ENCODE measurements at places on chromosomes 2 and 18.

- DNase-seq: no peak
These were observed 533.6 kb upstream of the FSHR start for GRCh38 chr2:49687918-49688317.

- DNase-seq: no peak
These were observed 80.7 kb upstream of the RNF152 start for GRCh38 chr18:61973273-61974115.

DNA sequence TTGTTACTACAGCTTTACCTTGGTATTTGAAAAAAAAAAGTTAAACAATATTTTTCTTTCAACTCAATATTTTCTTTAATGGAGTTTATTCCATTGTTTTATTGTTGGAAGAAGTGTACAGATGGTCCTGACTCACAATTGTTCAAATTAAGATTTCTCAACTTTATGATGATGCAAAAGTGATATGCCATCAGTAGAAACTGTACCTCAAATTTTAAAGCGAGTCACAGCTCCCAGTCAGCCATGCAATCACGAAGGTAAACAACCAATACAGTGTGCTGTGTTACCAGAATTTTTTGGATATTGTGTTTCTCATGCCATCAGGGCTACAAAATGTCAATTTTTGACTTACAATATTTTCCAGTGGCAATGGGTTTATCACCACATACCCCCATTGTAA, 54.0 kb upstream of the COL5A2 start:
- no peak for DNase-seq

DNA sequence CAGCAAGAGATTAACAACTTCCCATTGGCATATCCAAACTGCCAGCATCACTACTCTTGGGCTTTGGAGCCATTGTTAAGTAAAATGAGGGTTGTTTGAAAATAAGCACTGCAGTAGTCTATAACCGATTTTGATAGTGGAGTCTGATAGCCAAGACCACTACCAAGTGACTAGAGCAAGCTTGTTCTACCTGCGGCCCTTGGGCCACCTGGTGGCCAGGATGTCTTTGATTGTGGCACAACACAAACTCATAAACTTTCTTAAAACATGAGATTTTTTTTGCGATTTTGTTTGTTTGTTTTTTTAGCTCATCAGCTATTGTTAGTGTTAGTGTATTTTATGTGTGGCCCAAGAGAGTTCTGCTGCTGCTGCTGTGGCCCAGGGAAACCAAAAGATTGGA, 11.0 kb downstream of the UBE2E3 start:
- DNase-seq: no peak

GRCh38 chr2:105384861-105385260, 14.0 kb downstream of the FHL2 start:
- no peak for DNase-seq

- DNase-seq: no peak
These were observed 138.7 kb downstream of the PRKCE start for GRCh38 chr2:45789961-45790723.

DNA sequence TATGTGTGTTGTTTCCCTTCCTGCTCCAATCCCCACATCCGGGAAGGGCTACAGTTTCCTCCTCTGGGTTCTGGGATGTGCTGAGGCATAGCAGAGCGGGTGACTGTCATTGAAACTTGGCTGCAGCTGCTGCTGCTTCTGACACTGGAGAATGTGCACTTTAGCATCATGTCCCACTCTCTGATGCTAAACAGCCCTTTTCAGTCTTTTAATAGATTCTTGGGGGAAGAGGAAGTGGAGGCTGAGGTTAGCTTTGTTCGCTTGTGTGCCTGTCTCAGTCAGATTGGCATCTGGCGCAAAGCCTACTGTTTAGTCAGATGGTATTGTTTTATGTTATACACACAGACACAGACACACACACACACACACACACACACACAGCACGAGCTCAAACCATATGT, 136.5 kb upstream of the RND3 start:
- DNase-seq: no peak

- DNase-seq: no peak
These were observed 1.2 kb downstream of the KCNG2 start for GRCh38 chr18:79798999-79799370.

DNA sequence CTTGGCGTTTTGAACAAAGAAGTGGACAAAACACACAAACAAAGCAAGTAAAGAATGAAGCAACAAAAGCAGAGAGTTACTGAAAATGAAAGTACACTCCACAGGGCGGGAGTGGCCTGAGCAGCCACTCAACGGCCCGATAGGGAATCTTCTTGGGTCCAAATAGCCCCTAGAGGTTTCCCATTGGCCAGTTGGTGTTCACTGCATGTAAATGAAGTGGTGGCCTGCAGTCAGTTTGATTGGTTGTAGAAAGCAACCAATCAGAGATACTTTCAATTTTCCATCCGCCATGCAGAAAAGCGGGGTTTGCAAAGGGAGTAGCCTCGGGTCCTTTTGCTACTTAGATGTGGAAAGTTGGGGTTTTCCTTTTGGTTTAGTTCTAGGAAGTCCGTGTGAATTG, 31.6 kb downstream of the CYBRD1 start:
- DNase-seq: no peak

DNA sequence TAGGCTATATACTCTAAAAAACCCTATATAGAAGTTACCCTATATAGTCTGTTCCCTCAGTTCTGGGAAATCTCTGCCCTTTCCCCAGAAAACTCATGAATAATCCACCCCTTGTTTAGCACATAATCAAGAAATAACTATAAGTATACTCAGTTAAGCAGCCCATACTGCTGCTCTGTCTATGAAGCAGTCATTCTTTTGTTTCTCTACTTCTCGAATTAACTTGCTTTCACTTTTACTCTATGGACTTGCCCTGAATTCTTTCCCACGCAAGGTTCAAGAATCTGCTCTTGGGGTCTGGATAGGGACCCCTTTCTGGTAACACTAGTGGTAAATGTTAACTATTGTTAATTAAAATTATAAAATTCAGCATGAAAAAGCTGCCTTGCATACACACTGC, 17.4 kb upstream of the AP1S3 start:
- no peak for DNase-seq

DNA sequence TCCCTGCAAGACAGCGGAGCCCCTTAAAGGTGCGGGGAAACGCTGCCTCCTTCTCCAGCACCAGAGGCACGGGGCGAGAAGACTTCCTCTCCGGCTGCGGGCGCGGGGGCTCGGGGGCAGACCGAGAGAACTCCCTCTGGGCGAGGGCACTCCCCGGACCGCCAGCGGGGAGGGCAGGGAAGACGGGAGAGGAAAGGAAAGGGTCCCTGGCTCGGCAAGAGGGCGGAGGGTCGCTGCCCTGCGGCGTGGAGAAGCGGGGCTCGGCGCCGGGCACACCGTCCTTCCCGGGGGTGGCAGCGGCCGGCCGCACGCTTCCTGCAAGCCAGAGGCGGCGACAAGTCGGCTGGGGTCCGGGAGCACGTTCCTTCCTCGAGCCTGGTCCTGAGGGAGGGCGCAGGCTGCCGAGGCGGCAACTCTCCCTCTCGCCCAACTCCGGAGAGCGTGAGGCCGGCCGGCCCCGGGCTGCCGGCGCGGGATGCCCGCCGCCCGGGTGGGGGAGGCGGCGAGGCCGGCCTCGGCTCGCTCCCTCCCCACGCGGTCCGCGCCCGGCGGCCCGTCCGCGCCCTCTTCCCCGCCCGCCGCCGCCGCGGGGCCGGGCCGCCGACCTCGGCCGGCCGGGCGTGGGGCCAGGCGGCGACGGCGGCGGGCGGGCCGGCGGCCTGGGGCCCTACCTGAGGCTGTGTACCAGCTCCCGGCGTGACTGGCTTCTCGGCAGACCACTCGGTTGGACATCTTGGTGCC, 1.1 kb downstream of the MEMO1 start:
- peak; percentile 9 for DNase-seq

GRCh38 chr2:75325594-75325993, 126.3 kb upstream of the TACR1 start:
- no peak for DNase-seq

DNA sequence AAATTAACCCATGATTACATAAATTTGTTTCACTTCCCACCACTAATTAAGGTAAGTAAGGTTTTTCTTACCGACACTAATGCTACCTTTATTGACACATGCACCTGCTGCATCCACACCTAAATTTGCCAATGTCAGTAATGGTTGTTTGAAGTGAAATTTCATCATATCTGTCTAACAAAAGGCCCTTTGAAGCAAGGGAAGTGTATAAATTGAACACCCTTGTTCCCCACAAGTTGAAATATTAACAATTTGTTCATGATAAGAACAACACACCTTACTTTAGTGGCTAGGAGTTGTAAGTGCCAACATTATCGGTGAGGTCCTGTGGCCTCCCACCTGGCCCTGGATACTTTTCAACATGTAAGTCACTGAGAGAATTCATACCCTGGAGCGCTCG, 116.3 kb upstream of the CDCA7 start:
- DNase-seq: no peak

- no peak for DNase-seq
These were observed 106.4 kb downstream of the POLR1A start for GRCh38 chr2:85999061-85999831.

- no peak for DNase-seq
These were observed 15.5 kb upstream of the METTL21A start for GRCh38 chr2:207640661-207641060.

- DNase-seq: no peak
These were observed 73.4 kb downstream of the VWC2L start for GRCh38 chr2:214484239-214484638.

GRCh38 chr2:223751012-223751411, 86.4 kb downstream of the AP1S3 start:
- no peak for DNase-seq

DNA sequence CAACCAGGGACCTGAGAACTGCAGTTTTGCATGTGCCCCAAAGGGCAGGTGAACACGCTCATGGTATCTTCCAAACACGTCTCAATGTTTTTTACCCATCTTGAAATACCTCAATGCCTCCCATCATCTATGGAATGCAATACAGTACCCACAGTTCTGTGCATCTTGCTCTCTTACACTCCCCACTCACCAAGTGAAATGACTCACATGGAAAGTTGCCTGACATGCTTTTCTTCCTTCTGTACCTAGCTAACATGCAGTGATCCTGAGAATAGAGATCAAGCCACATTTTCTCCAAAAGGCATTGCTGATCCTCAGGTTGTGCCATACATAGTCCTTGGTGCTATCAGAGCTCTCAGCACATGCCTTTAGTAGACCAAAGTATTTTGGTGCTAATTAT, 373.9 kb downstream of the GPD2 start:
- no peak for DNase-seq

- DNase-seq: no peak
These were observed 107.1 kb downstream of the TWIST2 start for GRCh38 chr2:238954841-238955591.

DNA sequence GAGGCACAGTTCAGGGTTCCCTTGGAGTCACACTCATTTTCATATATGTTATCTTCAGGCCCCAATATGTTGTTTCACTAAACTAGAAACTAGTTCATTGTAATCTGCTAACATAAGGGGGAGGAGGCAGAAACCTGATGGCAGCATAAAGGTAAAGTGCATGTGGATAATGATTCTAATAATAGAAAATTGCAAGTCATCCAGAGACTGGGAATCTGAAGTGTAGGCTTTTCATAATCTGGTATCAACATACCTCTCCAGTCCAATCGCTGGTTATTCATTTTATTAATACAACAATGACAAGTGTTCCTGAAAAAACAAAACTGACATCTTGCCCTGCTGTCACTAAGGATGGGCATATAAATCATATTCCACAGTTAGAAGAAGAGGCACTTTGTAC, 326.3 kb upstream of the ZNF804A start:
- DNase-seq: no peak

- no peak for DNase-seq
These were observed 402.8 kb upstream of the SYT4 start for GRCh38 chr18:43680096-43680495.

GRCh38 chr2:112867701-112868631, 31.4 kb upstream of the IL1B start:
- DNase-seq: no peak

- no peak for DNase-seq
These were observed 138.6 kb downstream of the KLHL29 start for GRCh38 chr2:23523373-23524260.

GRCh38 chr18:11862468-11863137, 11.4 kb downstream of the CHMP1B start:
- no peak for DNase-seq

DNA sequence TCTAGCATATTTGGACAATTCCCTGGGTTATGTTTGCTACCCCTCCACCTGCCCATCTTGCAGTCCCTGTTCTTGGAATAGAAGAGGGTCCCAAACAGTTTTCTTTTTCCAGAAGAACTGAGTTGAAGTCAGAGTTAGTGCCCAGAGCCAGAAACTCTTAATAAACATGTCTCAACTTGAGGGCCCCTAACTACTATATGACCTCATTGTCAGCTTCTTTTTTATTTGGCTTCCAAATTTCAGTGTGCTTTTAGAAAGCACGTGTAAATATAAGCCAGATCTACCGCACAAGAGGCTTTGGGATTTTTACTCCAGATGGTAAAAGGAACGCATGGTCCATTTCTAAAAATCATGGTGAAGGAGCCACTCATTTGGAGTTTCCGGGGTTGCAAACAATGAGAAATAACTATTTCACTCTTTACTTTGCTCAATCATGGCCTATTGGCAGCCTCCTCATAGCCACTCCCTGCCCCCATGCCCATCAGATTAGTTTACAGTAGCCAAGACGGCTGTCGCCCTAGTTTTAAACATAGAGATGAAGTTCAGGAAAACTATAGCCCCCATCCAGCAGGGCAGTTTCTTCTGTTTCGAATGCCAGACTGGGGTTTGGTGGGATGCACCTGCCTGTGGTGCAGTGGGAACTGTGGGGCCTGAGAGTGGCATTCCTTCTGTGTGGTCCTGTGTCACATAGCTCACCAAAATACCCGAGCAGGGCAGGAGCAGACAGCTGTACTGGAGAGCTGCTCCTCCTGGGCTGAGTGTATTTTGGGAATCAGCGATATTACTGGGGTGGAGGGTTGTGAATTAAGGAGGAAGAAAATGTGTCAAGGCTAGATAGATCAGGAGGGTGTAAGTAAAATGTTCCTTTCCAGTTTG, 1.7 kb downstream of the MAPRE3 start:
- DNase-seq: no peak

GRCh38 chr2:72367530-72368225, 220.0 kb upstream of the CYP26B1 start:
- no peak for DNase-seq

- DNase-seq: peak; percentile 54
These were observed 83.9 kb downstream of the ARHGEF4 start for GRCh38 chr2:130920415-130921163.

- no peak for DNase-seq
These were observed 15.5 kb downstream of the FOSL2 start for GRCh38 chr2:28407976-28408690.

- no peak for DNase-seq
These were observed 56.4 kb downstream of the SNORC start for GRCh38 chr2:232926431-232926939.

GRCh38 chr2:27720004-27720551, 51.4 kb upstream of the MRPL33 start:
- no peak for DNase-seq
